Chondrocyte (in vitro differentiated cells): ENCODE measurements at places on chromosomes 7 and 10.

DNA sequence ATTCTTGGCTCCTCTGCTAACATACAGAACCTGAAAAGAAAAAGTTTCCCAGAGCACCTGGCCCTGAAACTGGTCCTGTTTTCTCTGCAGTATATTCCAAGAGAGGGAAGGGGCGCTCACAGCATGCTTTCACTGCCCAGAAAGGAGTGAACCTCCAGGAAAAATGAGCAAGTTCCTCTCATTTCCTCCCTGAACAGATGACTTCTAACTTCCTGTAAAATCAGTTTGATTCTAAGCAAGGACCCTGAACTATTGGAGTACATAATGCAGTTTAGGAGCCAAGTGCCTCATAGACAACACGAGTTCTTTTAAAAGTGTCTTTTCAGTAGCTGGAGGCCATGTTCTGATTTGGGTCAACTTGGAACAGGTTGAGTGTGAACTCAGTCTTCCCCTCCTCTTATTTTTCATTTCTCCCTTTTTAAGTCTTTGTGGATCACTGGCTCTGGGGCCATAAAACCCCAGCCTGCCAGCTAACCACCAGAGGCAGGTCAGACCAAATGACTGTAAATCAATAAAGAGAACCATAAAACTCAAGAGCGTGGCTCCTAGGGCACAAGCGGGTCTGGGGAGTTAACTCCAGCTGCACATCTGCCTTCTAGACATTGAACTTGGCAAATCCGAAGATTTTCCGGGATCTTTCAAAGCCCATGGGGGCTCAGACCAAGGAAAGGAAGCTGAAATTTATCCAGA is 5.9 kb upstream of the LRRC18 start:
- no peak for DNase-seq

- no peak for DNase-seq
These were observed 32.6 kb downstream of the PRLHR start for GRCh38 chr10:118562851-118563250.

DNA sequence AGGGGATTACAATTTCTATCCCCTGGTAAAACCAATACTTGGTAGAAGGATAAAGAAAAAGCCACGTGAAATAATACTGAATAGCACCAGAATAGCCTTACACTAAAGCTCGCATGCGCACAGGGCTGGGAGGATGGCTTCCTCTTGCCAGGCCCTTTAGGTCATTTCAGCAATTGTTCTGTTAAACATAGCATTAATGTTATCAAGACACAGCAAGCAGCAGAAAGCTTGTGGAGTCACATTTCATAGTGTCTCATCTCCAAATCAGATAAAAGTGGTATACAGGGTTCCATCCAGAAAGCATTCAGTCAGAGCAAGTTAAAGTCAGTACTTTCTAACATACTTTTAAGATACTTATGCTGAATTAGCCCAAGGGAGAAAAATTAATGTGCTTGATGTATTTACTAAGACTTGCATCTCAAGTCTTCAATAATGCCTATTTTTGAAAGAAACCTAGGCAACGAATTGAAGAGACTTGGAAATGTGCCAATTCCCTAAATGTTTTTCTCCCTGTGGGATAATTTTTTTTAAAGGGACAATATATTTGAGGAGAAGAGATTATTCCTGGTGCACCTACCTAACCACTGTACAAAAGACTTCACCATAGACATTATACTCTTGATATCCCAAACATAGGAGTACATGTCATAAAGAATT is 14.3 kb upstream of the NPM3 start:
- DNase-seq, result no peak

DNA sequence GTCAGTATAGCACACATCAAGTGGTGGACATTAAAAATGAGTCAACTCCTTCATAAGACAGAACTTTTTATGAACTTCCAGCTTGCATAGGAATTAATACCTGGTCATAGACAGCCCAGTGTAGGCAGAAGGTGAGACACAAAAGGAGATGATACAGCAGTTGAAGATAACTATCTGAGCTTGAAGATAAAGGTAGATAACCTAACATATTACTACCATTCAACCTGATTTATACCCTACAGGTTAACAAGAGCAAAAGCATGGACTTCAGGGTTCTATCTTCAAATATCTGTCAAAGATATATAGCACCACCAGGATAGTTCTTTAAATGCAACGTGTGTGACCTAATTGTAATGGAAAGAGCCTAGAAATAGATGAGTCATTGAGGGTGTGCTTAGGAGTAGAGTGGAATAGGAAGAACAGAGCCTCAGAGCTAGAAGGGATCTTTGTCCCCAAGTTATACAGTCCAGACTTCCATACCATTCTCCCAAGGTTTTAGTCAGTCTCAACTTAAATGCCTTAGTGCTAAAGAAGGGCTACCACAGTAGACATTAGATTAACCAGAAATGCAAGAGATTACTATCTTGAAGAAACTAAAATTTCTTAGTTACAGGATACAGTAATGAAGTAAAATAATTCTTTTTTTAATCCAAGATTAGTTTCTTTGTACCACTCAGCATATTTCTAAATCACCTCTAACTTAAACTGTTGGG is 9.2 kb downstream of the ZNF800 start:
- DNase-seq, result no peak

- no peak for DNase-seq
These were observed 316.9 kb upstream of the PLXDC2 start for GRCh38 chr10:19499291-19499770.

GRCh38 chr10:125102246-125102645 is 58.1 kb downstream of the CTBP2 start:
- peak; percentile 19 for DNase-seq

GRCh38 chr7:137715533-137715932 is 131.2 kb downstream of the DGKI start:
- DNase-seq, result no peak

DNA sequence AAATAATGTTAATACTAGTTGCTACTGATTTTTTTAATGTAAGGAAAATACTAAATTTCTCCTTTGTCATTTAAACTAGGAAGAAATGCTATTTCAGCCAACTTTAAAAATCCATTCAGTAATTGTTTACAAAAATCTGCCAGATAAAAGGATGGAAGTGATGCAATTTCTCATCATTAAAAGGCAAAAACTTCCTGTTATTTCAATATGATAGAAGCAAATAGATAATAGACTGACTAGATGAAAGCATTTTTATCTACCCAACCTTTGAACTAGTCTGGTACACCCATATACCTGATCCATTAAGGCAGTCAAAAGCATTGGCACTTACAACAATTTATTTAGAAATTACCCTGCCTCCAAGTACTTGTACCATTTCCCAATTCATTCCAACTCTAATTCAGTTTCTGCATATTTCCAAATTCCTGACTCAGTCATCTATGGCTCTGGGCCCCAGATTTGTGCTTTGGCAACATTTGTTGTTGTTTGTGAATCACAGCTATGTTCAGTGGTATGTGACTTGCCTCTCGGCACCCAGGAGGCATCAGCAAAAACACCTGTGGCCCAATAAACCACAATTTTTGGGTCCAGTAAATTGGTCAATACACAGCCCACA is 482.6 kb upstream of the SEMA3A start:
- no peak for DNase-seq

GRCh38 chr10:28533186-28533564 is 257 bp downstream of the WAC start:
- no peak for DNase-seq

DNA sequence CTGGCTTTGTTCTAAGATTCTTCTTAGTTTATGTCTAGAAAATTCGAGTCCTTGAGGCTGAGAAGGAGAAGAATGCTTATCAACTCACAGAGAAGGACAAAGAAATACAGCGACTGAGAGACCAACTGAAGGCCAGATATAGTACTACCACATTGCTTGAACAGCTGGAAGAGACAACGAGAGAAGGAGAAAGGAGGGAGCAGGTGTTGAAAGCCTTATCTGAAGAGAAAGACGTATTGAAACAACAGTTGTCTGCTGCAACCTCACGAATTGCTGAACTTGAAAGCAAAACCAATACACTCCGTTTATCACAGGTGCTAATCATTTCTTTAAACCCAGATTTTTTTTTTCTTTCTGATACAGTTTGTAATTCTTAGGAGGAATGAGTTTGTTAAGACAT is 6.7 kb downstream of the CEP55 start:
- DNase-seq, result no peak

GRCh38 chr10:5480162-5480941 is 19.0 kb downstream of the CALML5 start:
- DNase-seq, result no peak

DNA sequence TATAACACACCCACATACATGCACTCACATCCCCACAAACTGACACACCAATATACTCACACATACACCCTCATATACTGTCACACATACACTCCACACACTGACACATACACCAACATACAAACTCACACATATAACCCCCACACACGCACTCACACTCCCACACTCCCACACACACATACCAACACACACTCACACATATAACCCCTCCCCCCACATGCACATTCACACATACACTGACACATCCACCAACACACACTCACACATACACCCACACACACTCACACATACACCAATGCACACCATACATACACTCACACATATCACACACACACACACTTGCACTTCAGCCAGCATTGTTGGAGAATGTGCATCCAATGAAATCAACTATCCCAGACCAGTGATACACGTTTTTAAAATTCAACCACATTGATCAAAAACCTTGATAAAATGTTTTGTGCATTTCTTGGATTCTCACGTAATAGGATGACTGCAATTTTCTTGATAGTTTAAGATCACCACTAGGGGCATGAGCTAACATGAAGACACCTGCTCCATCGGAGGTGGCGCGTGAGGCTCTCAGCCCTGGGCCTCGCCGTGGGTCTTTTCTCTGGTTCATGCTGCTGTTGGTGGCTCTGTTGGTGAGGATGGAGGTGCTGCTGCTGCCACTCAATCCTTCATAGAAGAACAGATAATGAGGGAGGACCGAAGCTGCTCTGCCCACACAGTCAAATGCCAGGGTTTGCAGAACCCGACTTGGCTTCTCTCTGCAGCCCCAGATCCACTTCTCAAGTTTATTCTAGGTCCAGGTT is 32.1 kb upstream of the CHST15 start:
- DNase-seq, result peak; percentile 6

DNA sequence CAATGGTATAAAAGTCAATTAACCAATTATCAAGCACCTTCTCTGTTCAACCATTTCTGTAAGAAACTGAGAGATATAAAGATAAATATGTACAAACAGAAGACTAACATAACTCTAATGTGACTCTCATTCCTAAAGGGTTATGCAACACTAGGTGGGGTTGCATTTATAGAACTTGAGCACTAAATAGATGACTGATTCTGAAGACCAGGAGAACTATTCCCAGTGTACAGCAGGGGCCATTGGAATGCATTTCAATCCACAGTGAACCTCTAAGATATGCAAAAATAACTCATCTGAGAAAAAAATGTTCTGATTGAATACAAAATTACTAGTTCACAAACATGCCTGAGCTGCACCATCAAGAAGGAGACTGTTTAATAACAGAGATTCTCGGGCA is 341.2 kb upstream of the STEAP1 start:
- DNase-seq, result no peak

- DNase-seq, result no peak
These were observed 31.3 kb downstream of the GRID1 start for GRCh38 chr10:86335257-86335656.

DNA sequence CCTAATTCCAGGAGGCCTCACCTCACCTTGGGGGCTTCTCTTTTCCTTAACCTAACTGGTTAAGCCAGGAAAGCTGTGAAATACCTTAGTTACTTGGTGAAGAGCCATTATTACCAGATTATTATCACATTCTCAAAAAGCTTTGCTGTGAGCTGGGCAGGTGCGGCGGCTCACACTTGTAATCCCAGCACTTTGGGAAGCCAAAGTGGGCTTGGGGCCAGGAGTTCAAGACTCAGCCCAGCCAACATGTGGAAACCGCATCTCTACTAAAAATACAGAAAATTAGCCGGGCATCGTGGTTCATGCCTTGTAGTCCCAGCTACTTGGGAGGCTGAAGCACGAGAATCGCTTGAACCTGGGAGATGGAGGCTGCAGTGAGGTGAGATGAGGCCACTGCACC is 102.4 kb upstream of the KLF6 start:
- no peak for DNase-seq

DNA sequence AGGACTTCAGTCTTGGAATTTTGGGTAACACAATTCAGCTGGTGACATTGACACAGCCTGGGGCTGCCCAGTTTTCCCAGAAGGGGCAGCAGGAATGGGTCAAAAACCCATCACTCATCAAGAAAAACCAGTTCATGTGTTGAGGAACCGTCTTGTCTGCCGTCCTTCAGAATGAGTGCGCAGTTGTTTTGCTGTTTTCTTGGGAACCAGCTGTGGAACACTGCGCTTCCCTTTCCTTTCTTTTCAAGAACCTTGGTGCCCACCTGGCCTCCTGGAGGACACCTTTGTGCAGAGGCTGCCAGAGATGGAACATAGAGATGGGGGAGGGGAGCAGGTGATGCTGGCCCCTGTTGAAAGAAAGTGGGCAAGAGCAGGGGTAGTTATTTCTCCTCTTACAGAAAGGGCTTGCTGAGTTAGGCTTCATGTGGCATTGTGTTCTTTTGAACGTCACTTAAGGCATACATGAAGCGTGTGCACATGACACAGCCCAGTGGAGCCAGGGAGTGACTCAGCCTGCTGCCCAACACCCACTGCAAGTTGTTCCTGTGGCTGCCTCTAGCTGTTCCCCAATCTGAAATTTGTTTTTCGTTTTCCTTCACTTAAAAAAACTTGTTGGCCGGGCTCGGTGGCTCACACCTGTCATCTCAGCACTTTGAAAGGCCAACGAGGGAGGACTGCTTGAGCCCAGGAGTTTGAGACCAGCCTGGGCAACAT is 87.4 kb upstream of the TNS3 start:
- peak; percentile 88 for DNase-seq

DNA sequence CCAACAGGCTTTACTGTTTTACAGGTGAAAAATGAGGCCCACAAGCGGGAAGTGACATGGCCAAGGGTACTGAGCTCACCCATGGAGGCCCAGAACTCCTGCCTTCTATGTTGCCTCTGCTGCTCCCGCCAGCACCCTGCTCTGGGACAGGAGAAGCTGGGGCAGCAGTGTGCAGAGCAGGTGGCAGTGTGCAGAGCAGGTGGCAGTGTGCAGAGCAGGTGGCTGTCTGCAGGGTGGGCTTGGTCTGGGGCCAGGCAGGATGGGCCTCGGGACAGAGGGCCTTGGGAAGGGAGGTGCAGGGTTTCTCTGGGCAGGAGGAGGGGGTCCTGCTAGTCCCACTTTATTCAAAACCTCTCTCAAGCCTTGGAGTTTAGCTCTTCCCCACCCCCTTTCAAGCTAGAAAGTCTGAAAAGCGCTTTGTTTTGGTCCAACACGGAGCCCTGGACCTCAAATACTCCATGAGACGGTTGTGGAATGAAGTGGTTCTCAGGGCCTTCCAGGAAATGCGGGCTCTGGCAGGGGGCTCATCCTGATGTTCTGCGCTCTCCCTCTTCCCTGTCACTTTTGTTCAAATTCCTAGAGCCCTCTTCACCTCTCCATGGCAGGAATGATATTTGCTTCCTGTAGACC is 26.8 kb downstream of the TSPAN15 start:
- no peak for DNase-seq
